ENCODE measurements at places on chromosomes 2 and 18.
A peak's percentile ranks its signal among the peaks of the same experiment; 100 is the strongest.

GRCh38 chr18:8799001-8799400, 93.6 kb downstream of the MTCL1 start:
- H3K36me3 ChIP-seq: peaks cover 6% of the 10 kb centered on the region
- peaks cover 11% of the 10 kb centered on the region for H3K4me1 ChIP-seq
- no peak for DNase-seq
- no peak overlapping the region for H3K27ac ChIP-seq

DNA sequence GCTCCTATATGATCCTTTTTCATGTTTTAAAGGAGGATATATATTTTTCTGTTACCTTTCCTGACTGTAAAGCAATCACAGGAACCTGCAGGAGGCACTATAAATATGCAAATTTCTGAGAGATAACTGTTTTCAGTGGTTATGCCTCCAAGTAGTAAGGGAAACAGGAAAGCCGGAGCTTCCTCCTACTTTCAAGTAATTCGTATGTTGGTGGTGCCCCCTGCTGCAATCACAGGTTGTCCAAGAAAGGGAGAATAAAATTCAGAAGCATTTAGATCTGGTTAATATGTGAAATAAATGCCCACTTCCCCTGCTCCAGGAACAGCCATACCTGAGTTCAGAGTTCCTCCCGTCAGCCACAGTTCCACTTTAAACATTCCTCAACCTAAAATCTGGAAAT, 12.0 kb upstream of the BCL11A start:
- 0 out of 2 replicates have a peak, but pooled peaks cover 3% of the 10 kb centered on the region for H3K4me1 ChIP-seq
- H3K4me3 ChIP-seq: no peak overlapping the region
- peaks cover 4% of the 10 kb centered on the region for H3K27me3 ChIP-seq
- DNase-seq: no peak
- no peak overlapping the region for H3K27ac ChIP-seq
- H3K36me3 ChIP-seq: no peaks in the 10 kb centered on the region

GRCh38 chr2:112566104-112566503, 18.3 kb upstream of the CHCHD5 start:
- H3K4me1 ChIP-seq: no peaks in the 10 kb centered on the region
- H3K4me3 ChIP-seq: no peak overlapping the region
- no peak for DNase-seq
- H3K36me3 ChIP-seq: peaks cover 26% of the 10 kb centered on the region

DNA sequence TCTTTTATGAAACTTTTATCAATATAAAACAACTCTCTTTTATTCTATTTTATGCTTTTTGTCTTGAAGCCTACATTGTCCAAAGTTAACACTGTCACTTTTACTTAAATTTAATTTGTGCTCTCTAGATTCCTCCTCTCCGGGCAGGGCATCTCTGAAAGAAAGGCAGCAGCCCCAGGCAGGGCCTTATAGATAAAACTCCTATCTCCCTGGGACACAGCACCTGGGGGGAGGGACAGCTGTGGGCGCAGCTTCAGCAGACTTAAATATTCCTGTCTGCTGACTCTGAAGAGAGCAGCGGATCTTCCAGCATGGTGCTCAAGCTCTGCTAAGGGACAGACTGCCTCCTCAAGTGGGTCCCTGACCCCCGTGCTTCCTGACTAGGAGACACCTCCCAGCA, 447.7 kb upstream of the FANCL start:
- no peaks in the 10 kb centered on the region for H3K27me3 ChIP-seq
- no peaks in the 10 kb centered on the region for H3K4me1 ChIP-seq
- no peak overlapping the region for H3K4me3 ChIP-seq
- no peaks in the 10 kb centered on the region for H3K36me3 ChIP-seq
- DNase-seq: no peak

DNA sequence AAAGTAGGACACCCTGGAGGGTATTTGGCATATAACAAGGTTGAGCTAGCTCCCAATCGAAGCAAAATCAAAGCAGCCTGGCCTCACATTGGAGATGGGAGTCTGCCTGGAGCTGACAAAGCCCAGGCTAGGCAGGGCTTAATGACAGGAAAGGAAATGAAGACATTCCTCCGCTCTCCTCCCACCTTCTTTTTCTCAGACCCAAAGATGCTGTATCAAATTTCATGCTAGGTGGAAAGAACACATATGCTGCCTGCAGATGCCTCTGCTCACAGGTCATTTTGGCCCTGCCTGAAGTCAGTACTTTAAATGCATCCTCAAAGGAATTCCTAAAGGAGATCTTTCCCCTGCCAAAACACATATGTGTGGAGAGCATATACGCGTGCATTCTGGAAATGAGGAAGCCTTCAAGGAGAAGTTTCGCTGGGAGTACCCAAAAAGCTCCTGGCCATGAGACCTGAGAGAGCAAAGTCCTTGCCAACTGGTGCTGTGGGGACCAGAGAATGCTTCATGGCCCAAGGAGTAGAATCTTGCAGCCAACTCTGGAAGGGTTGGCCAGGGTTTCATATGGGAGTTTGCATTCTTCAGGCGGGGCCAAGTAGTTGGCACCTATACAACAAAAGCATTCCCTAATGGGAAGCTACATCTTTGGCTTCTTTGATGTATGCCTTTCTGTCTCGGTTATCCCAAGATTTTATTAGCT, 88.0 kb downstream of the AQP4 start:
- H3K27me3 ChIP-seq: no peaks in the 10 kb centered on the region
- H3K27ac ChIP-seq: no peak overlapping the region
- H3K4me3 ChIP-seq: no peak overlapping the region
- H3K36me3 ChIP-seq: no peaks in the 10 kb centered on the region
- DNase-seq: peak; percentile 29

- H3K4me3 ChIP-seq: no peak overlapping the region
- no peaks in the 10 kb centered on the region for H3K4me1 ChIP-seq
- H3K36me3 ChIP-seq: peaks cover 10% of the 10 kb centered on the region
- no peak for DNase-seq
- H3K27me3 ChIP-seq: no peaks in the 10 kb centered on the region
These were observed 26.1 kb downstream of the DGUOK start for GRCh38 chr2:73952499-73953446.

GRCh38 chr2:208069186-208069585, 43.9 kb upstream of the PLEKHM3 start:
- no peak for DNase-seq

GRCh38 chr2:107376909-107377308, 449.8 kb upstream of the RGPD4 start:
- no peak overlapping the region for H3K27ac ChIP-seq
- H3K36me3 ChIP-seq: no peaks in the 10 kb centered on the region
- H3K4me1 ChIP-seq: no peaks in the 10 kb centered on the region
- DNase-seq: no peak

GRCh38 chr18:74918276-74918790, 290.6 kb downstream of the PTGR3 start:
- H3K4me1 ChIP-seq: peaks cover 2% of the 10 kb centered on the region
- H3K27me3 ChIP-seq: no peaks in the 10 kb centered on the region
- H3K4me3 ChIP-seq: no peak overlapping the region
- no peaks in the 10 kb centered on the region for H3K36me3 ChIP-seq

DNA sequence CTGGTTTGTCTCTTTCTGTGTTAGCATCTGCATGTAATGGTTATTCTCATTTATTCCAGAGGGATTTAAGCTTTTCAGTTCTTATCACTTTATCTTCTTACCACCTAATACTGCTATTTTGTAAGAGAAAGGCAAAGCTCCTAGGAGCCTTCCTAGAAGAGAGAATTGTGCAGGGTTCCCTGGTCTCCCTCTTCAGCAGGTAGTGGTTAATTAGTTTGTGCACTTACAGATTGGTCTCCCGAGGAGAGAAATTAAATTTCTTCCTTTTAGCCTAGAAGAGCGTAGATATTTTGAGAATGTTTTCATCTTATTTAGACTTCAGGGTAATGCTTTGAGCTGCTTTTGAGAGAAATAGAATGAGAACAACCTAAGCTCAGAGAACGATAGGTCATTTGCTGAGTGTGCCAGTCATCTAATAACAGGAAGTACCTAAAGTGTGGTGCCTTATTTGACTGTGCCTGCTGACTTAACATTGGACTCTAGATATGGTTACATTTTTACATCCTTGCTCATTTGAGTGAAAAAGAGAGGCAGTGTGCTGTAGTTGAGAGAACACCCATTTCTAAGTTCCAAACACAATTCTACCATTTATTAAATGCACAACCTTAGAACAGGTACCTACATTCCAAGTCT, 651.4 kb downstream of the STK39 start:
- DNase-seq: no peak
- no peak overlapping the region for H3K27ac ChIP-seq
- H3K4me1 ChIP-seq: no peaks in the 10 kb centered on the region
- H3K27me3 ChIP-seq: no peaks in the 10 kb centered on the region
- no peak overlapping the region for H3K4me3 ChIP-seq
- no peaks in the 10 kb centered on the region for H3K36me3 ChIP-seq

DNA sequence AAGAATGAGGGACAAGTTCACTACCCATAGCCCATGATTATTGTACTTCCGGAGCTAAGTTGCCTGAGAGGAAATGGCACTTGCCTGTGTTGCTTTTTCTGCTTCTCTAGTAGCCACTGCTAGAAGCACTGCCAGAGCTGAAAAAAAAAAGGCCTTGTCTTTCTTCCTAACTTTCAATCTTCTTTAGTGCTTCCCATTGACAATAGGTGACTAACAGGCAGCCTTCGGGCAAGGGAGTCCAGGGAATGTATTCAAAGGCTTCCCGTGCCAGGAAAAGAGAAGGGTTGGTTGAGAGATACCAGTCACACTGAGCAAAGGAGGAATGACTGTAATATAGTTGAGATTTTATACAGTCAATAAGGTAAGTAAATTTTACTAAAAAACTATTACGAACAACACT, 242.0 kb downstream of the CALCRL start:
- no peak overlapping the region for H3K27ac ChIP-seq
- no peaks in the 10 kb centered on the region for H3K36me3 ChIP-seq
- H3K4me3 ChIP-seq: no peak overlapping the region
- H3K27me3 ChIP-seq: no peaks in the 10 kb centered on the region
- no peaks in the 10 kb centered on the region for H3K4me1 ChIP-seq
- DNase-seq: no peak

DNA sequence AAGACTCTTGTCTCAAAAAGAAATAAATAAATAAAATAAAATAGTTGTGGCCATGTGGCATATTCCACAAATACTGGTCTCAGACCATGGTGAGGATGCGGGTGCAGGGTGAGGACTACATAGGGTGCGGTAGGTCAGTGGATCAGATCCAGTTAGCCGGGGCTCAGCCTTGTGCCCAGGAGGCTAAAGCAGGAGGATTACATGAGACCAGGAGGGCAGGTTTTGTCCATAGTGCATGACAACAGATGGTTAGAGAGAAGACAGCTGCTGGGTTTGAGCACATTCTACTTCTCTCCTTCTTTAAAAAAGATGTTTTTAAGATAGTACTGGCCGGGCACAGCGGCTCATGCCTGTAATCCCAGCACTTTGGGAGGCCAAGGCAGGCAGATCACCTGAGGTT, 12.8 kb upstream of the PSD4 start:
- H3K36me3 ChIP-seq: no peaks in the 10 kb centered on the region
- peaks cover 7% of the 10 kb centered on the region for H3K27me3 ChIP-seq
- no peak overlapping the region for H3K4me3 ChIP-seq
- H3K4me1 ChIP-seq: peaks cover 2% of the 10 kb centered on the region
- DNase-seq: no peak

- no peak overlapping the region for H3K27ac ChIP-seq
- H3K4me1 ChIP-seq: no peaks in the 10 kb centered on the region
- no peak for DNase-seq
- no peaks in the 10 kb centered on the region for H3K27me3 ChIP-seq
- H3K36me3 ChIP-seq: no peaks in the 10 kb centered on the region
These were observed 4.8 kb upstream of the PDIA6 start for GRCh38 chr2:10817413-10817812.

DNA sequence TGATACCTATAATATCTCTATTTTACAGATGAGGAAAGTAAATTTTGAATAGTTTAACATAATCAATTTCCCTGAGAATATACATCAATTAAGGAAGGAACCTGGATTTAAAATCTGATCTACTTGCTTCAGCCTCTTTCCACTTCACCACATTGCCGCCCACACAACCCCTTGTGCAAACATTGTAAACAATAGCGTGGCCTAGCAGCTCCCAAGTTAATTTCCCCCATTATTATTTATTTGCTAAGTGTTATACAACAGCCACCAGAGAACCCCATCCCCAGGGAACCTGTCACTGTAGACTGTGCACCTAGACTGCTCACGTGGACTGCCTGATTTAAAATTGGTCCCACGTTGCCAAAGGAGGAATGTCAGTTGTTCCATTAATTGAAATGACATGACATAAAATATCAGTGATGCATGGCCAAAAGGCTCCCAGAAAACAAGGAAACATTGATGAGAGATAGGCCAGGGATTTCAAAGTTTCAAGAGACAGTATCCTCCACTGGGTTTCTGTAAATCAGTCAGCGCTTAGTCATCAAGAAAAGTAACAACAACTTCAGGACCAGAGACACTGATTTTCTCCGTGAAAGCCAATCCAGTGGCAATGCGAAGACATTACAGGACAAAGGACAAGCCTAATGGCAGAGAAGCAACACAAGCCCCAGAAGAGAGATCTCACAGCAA, 41.3 kb downstream of the SCG2 start:
- no peak overlapping the region for H3K4me3 ChIP-seq
- no peaks in the 10 kb centered on the region for H3K27me3 ChIP-seq
- no peak for DNase-seq
- H3K36me3 ChIP-seq: no peaks in the 10 kb centered on the region
- no peaks in the 10 kb centered on the region for H3K4me1 ChIP-seq
- H3K27ac ChIP-seq: no peak overlapping the region

DNA sequence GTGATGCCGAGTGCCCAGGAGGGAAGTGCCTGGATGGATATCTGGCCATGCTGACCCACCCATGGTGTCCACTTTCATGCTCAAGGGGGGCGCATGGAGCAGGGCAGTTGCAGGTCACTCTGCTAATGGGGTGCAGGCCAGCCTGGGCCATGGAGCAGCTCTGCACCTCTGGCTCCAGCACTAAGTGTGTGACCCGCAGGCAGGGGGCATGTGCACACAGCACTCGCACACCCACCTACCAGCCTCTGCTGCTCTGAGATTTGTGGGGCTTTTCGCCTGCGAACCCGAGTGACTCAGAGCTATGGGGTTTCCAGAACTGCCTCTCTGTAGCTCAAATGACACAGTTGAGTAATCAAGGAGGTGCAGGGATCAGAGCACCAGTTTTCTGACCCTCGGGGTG, 66.2 kb downstream of the CYP26B1 start:
- no peak overlapping the region for H3K4me3 ChIP-seq
- H3K27me3 ChIP-seq: no peaks in the 10 kb centered on the region
- H3K4me1 ChIP-seq: no peaks in the 10 kb centered on the region
- no peaks in the 10 kb centered on the region for H3K36me3 ChIP-seq

GRCh38 chr18:68520406-68521075, 194.4 kb downstream of the TMX3 start:
- peaks cover 2% of the 10 kb centered on the region for H3K4me1 ChIP-seq
- H3K27ac ChIP-seq: no peak overlapping the region
- DNase-seq: no peak
- H3K4me3 ChIP-seq: no peak overlapping the region
- no peaks in the 10 kb centered on the region for H3K27me3 ChIP-seq
- no peaks in the 10 kb centered on the region for H3K36me3 ChIP-seq

DNA sequence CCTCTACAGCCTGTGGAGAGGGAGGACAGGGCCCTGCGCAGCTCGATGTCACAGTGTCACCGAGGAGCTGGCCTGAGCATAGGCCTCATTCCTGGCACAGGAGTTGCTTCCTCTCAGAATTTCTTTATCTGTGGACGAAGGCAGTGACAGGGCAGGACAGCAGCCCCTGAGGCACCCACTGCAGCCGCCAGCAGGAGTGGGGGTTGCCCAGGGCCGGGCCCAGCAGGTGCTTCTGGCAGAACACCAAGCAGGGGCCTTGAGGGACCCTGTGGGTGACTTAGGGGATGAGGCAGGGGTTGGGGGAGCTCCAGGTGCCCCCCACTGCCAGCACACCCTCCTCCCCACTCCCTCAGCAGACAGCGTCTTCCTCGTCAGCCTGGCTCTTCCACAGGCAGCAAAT, 290.0 kb downstream of the PHLPP1 start:
- no peaks in the 10 kb centered on the region for H3K36me3 ChIP-seq
- H3K4me3 ChIP-seq: no peak overlapping the region
- no peak for DNase-seq
- no peak overlapping the region for H3K27ac ChIP-seq
- H3K4me1 ChIP-seq: no peaks in the 10 kb centered on the region
- no peaks in the 10 kb centered on the region for H3K27me3 ChIP-seq
